ENCODE measurements at places on chromosomes 7 and 10.

- DNase-seq, result no peak
Observed at GRCh38 chr10:78727728-78728127, 341.0 kb upstream of the ZMIZ1 start.

DNA sequence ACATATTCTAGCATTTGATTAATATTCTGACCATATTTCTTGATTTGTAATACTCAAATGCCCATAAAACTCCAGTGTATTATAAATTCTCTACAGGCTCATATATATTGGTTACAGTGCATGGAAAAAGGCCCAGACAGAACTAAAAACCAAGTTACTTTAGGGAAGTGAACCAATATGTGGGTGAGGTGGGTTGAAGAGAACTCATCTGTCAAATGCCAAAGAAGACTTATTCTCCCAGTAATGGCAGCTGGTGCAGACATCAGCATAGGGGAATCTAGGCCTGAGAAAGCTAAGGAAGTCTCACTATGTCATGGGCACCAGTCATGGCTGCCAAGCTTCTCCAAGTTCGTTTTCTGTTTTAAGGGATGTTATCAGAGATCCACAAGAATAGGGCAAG, 30.6 kb downstream of the ZNF248 start:
- DNase-seq, result no peak

GRCh38 chr10:131127610-131128009, 183.9 kb downstream of the TCERG1L start:
- DNase-seq, result no peak

DNA sequence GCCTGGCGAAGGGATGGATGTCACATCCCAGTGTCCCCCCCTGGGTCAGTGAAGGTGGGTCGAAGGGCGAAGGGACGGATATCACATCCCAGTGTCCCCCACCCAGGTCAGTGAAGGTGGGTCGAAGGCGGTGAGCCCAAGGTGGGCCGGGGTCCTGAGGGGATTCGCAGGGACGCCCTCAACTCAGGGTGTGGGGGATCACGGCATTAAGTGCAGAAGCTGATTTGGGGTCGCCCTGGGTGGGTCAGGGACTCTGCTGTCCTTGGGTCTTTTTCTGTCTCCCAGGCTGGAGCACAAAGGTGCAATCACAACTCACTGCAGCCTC, 21.9 kb downstream of the ADAP1 start:
- no peak for DNase-seq

- no peak for DNase-seq
Observed at GRCh38 chr7:25711940-25712339, 440.1 kb upstream of the NFE2L3 start.

DNA sequence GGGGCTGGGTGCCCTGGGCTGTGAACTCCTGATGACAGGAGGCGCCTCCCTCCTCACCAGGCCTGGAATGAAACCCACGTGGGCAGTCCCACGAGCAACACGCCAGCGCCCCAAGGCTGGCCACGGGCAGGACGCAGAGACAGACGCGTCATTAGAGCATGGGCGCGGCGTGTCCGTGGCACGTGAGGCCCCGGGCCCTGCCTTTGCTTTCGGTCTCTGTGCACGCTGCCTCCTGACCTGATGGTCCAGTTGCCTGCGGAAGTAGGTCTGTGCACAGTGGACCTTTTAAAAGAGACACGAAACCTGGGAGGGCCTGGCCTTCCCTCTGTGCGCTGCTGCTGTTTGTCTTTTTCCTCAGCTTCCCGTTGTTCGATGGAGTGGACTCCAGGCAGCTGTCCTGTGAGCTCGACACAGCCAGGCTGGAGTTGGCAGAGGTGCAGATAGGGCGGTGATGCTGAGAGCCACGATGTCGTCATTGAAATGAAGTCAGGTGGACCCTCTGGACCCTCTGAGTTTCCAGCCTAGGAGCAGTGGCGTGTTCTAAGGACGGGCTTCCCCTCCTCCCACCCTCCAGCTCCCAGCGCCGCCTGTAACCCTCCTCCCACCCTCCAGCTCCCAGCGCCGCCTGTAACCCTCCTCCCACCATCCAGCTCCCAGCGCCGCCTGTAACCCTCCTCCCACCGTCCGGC, 40.1 kb upstream of the CFAP46 start:
- no peak for DNase-seq

- DNase-seq, result no peak
Observed at GRCh38 chr10:73798087-73798486, 12.7 kb downstream of the ZSWIM8 start.
